H1 (cell line): ENCODE measurements at places on chromosomes 1 and 21.

DNA sequence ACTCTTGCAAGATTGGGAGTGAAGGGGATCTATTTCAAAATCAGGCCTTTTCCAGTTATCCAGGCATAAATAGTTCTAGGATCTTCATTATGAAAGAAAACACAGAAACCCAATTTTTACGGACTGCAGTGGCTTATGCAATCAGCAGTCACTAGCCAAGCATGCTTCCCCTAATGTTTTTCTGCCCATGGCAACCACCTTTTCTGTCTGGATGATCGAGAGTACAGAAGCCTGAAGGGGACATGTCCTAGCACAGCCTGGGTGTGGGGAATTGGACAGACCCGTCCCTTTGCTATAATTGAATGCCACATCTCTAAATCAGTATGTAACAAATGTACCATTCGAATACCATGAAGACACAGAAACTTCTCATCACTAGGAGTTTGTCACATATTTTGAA lies 29.8 kb upstream of the NCAM2 start:
- no peak for DNase-seq
- no peaks in the 10 kb centered on the region for H3K27me3 ChIP-seq
- H3K4me3 ChIP-seq, result no peak overlapping the region
- no peak overlapping the region for H3K27ac ChIP-seq
- no peaks in the 10 kb centered on the region for H3K4me1 ChIP-seq
- H3K36me3 ChIP-seq, result no peaks in the 10 kb centered on the region

GRCh38 chr1:17292299-17293160 lies 15.5 kb upstream of the PADI4 start:
- H3K36me3 ChIP-seq, result no peaks in the 10 kb centered on the region
- H3K27ac ChIP-seq, result no peak overlapping the region
- no peaks in the 10 kb centered on the region for H3K27me3 ChIP-seq

- DNase-seq, result no peak
- no peak overlapping the region for H3K4me3 ChIP-seq
- H3K27ac ChIP-seq, result no peak overlapping the region
Measured at GRCh38 chr21:16587141-16587581, 857.4 kb downstream of the USP25 start.

DNA sequence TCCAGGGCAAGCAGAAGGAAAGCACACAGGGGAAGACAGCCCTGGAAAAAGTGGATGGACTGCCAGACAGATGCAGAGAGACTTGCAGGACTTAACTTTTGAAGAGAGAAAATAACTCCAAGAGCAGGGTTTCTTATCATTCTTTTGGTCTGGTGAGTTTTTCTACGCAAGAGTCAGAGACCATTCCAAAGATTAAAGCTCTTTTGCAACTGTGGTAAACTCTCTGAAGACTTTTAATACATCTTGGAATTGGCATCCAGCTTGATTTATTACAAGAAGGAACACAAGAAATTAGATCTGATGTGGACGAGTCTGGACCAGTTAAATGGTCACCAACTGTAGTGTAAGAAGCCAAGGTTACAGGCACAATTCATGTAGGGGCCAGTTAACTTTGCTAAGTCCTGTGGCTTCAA lies 153.4 kb downstream of the SIPA1L2 start:
- no peak overlapping the region for H3K4me3 ChIP-seq
- H3K27ac ChIP-seq, result no peak overlapping the region
- H3K4me1 ChIP-seq, result peaks cover 2% of the 10 kb centered on the region; the same call in 1 of the 2 replicates
- no peaks in the 10 kb centered on the region for H3K36me3 ChIP-seq

- no peak for DNase-seq
- H3K36me3 ChIP-seq, result no peaks in the 10 kb centered on the region
- H3K27me3 ChIP-seq, result no peaks in the 10 kb centered on the region
- no peaks in the 10 kb centered on the region; the same call in 1 of the 2 replicates for H3K4me1 ChIP-seq
- H3K4me3 ChIP-seq, result no peak overlapping the region
Measured at GRCh38 chr1:36872126-36872754, 162.1 kb downstream of the GRIK3 start.

- H3K4me1 ChIP-seq, result no peaks in the 10 kb centered on the region
- DNase-seq, result no peak
- H3K4me3 ChIP-seq, result no peak overlapping the region
- no peaks in the 10 kb centered on the region for H3K27me3 ChIP-seq
- no peaks in the 10 kb centered on the region for H3K36me3 ChIP-seq
- H3K27ac ChIP-seq, result no peak overlapping the region
Measured at GRCh38 chr1:30229557-30229956, 493.8 kb downstream of the MATN1 start.
